ENCODE measurements at places on chromosomes 3 and 15.

DNA sequence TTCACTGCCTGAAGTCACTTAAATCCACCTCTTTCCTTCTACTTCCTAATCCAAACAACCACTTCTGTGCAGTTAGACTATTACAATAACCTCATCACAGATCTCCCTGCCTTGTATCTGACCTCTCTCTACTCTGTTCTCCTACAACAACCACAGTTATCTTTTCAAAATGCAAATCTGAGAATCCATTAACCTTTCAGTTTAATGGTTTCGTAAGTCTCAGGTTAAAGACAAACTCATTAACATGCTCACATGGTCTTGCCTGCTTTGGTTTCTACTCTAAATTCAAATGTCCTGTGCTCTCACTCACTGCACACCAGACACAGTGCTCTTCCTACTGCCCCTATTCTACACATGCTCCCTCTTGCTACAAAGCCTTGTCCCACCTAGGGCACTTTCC, 406.5 kb upstream of the THBS1 start:
- DNase-seq: no peak

GRCh38 chr15:52217186-52217585, 26.0 kb upstream of the GNB5 start:
- no peak for DNase-seq

- DNase-seq: no peak
Observed at GRCh38 chr3:18405141-18405540, 20.0 kb downstream of the SATB1 start.

- DNase-seq: no peak
Observed at GRCh38 chr15:49490966-49491365, 67.9 kb downstream of the FGF7 start.

DNA sequence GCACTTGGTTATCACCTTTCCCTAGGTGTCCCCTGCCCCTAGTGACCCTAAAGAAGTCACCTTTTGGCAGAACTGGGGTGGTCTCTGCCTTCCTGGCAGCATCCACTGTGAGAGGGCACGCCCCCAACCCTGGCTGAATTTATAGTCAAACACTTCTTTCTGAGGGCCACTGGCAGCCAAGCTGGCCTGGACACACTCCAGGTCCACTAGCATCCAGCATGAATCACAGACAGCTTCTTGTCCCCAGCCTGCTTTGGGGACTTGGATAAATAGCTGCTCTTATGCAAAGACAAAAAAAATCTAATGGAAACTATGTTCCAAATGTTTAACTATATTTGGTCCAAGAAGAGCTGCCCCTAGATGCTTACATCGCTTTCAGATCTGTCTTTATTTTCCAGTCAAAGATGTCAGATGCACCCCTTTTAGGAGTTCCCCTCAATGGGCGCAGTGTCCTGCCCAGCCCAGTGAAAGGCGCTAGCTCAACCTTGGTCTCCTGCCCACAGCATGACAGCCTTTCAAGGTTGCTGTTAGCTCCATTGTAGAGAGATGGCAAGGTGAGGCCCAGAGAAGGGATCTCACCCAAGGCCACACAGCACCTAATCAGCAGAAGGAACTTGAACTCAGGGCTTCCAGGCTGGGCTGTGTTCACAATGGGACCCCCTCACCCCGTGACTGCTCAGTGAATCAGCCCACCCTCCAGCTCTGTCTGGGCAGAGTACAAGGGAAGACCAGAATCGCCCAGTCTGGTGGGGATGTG, 7.0 kb downstream of the RASL12 start:
- DNase-seq: no peak

GRCh38 chr3:21464746-21465145, 286.3 kb downstream of the ZNF385D start:
- no peak for DNase-seq

DNA sequence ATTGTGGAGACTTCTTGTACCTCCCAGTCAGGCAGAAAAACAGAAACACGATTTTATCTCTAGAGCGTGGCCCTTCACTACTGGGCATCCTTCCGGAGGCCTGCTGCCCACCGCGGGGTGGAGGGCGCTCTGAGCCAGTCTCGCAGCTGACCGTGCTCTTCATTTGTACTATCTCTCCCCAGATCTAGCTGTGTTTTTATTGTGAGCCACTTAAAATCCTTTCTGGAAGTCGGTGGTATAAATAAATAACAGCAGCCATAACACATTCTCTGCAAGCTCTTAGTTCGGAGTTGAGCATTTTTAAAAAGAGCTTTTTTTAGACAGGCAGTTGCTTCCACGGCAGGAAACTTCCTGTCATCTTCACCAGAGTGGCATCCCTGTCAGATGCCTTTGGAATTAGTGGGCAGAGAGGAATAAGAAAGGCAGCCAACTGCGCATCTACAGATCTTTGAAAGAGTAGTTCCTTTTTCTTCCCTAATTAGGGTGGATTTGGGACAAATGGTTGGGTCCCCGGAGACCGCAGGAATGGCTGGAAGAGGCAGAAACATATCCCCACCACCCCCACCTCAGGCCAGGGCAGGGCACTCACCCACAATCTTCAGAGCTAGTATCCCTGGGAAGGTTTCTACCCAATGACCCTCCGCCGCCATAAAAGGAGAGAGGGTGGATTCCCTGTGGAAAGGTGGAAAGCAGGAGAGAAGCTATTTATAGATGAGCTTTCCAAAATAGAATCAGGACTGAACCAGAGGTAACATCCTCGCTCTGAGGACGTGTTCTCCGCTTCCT, 91.1 kb downstream of the TOP2B start:
- no peak for DNase-seq

- no peak for DNase-seq
Observed at GRCh38 chr15:49674370-49674769, 53.5 kb downstream of the DTWD1 start.

DNA sequence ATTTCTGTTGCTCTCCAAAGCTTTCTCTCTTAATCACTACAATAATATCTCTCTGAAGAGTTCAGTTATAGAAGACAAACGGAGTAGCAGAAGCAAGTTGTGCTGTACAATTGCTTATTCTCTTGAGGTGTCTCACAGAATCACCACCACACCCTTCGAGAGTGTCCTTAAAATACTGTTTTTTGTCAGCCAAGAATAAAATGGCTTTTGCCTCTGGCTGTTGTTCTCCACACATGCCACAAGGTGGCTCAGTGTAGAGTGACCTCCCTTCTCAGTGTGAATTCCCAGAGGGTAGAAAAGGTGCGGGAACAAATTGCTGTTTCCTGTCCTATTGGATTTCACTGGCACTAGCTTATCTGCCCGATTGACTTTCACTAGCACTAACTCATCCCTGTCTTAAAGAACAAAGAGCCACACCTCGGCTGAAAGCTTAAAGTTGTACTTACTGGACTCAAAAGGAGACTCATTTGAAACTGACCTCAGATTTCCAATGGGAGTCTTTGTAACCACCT, 134.2 kb upstream of the SATB1 start:
- no peak for DNase-seq

DNA sequence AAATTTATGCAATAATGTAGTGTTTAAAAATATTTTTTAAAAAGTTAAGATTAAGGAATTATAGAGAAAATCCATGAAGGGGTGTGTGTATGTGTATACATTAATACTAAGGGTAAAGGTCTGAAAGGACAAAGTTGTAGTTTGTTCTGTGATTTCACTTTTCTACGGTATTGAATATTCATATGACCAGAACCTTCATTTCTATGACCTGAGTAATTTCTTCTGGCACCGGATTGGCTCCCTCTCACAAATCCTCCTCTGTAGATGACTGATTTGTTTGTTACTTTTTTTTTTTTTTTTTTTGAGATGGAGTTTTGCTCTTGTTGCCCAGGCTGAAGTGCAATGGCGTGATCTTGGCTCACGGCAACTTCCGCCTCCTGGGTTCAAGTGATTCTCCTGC, 20.9 kb downstream of the GMPS start:
- DNase-seq: no peak

DNA sequence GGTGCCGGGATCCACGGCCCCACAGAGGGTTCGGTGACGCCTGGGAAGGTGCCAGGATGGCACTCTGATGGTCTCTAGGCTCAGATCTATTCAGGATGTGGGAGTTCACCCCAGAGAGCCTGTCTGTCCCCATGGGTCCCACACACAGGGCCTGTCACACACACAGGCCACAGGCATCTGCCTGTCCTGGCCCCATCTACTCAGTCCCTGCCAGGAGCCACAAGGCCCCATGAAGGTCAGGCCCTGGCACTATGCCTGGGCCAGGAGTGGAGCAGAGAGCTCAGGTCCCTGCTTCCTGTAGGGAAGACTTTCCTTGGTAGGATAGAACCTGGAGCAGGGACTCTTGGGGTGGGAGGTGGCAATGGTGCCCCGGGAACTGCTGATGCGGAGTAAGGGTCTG, 49.0 kb upstream of the FURIN start:
- no peak for DNase-seq

DNA sequence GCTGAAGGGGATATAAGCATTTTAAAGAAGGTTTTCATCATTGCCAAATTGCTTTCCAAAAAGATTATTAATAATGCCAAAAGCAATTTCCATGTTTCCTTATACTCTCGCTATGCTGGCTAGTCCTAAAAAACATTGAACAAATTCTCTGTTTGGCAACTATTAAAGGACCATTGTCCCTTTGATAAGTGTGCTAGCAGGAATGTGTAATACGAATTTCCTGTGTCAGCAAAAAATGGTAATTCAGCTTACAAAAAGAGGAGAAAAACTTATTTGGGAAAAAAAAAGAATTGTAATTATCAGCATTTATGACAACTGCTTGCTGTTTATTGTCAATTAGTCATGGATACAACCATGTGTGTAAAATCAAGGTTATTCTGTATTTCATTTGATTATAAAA, 138.6 kb downstream of the TBL1XR1 start:
- DNase-seq: no peak

DNA sequence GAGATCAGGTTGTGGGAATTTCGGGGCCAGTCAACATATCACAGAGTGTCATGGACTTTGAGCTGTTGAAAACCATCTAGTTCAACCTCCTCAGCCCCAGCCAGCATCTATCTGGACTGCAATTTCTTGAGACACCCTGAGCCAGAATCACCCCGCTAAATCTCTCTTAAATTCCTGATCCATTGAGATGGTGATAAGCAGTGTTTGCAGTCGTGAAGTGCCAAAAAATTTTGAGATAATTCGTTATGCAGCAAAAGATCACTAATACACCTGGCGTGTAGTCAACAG, 29.3 kb downstream of the TMED3 start:
- no peak for DNase-seq

- DNase-seq: no peak
Observed at GRCh38 chr3:171164067-171164465, 137.5 kb upstream of the SLC2A2 start.

GRCh38 chr3:47265725-47266428, 16.7 kb downstream of the KIF9 start:
- no peak for DNase-seq

DNA sequence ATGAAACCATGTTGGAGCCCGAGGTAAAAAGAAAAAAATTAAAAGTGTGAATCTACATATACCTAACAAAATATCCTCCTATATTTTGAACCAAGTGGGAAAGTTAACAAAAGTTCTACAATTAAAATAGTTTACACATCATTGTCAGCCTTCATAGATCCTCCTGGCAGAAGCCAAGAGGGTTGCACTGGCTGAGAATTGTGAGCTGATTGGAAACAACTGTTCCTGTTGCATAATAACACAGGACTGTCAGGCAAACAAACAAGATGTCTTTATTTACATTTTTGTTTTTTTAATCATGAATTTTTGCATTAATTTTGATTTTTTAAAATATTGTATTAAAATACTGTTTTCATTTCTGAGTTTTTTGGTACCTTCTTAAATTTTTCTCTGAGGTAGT, 215.2 kb upstream of the MME start:
- DNase-seq: no peak

DNA sequence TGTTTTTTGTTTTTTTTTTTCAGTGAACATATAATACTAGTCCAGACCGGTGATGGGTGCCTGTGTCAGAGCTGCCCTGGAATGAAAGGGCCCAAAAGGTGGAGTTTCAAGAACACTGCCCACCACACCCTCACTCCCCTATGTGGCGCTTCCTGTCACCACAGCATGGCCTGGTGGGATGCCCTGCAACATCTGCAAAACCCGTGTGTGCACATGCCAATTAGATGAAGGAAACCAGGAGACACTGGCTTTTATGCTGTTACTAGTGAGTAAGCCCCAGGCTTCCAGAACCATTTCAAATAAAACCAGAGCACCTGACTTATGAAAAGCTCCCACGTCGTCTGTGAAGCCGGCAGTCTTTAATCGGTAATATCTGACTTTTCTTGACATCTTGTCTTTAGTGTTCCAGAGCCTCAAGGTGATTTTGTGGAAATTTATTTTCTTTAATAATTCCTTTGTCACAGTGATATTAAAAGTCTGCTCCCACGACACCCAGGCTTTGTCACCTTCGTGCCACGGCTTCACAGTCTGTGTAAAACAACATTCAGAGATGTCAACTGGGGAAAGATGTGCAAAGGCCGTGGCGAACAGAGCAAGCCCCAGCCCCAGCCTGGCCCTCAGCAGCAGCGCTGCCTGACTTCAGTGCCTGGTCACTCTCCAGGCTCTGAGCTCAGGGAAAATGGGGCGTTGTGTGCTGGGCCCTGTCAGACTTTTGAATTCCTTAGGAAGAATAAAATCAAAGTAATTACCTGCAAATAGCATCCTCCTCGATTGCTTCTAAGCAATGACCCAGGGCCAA, 6.4 kb downstream of the CFAP92 start:
- DNase-seq: no peak

- no peak for DNase-seq
Observed at GRCh38 chr15:73081321-73081958, 29.2 kb downstream of the NEO1 start.

- no peak for DNase-seq
Observed at GRCh38 chr3:194928227-194928626, 242.5 kb downstream of the FAM43A start.

GRCh38 chr3:171178714-171179113, 152.2 kb upstream of the SLC2A2 start:
- DNase-seq: no peak

GRCh38 chr3:119279101-119279554, 15.1 kb upstream of the ARHGAP31 start:
- no peak for DNase-seq

- DNase-seq: no peak
Observed at GRCh38 chr3:196949285-196949619, 6.9 kb upstream of the NCBP2 start.

DNA sequence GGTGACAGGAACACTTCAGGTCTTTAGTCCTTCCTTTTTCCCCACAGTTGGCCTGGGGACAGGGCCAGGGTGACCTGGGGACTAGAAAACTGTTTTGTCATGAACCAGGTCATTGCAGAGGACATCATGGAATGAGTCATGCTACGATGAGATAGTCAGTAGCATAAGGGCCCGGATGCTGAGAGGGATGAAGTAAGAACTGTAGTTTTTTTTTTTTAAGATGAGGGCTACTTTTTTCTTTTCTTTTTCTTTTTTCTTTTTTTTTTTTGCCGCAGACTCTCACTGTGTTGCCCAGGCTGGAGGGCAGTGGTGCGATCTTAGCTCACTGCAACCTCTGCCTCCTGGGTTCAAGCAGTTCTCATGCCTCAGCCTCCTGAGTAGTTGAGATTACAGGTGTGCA, 8.0 kb downstream of the MAP2K5 start:
- DNase-seq: no peak

DNA sequence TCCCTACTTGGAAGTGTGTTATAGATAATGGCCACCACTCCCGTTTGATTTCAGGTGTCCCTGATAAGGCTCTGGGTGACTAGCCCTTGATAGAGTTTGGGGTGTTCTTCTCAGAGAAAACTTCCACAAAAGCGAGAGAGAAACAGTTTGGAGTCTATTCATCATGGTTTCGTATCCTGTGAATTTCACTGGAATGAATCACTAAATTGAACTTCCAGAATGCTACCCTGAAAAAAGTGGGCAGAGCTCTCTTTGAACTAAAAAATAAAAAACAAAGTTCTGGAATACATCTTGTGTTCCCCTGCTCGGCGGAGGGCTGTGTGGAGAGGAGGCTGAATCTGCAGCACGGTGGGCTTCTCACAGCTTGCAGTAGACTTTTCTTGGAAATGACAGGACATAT, 52.8 kb upstream of the FAM98B start:
- DNase-seq: no peak
